H1 (cell line): ENCODE measurements at places on chromosomes 3 and 15.

DNA sequence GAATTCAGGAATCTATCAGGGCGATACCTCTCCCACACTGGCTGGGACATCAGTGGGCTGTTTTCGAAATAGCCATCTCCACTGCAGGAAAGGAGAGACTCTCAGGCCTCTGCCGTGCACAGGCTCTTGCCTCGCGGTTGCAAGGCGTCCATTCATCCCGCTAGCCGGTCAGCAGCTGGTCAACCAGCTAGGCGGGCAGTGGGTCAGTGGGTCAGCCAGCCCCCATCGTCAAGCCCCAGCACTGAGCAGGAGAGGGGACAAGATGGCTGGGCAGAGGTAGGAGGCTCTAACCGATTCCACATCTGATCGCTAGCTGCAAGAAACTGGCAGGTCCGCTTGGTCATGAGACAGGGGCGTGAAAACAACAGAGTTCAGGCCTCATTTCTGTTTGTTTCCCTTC is 45.1 kb downstream of the MUC4 start:
- DNase-seq: no peak

- no peak for DNase-seq
Measured at GRCh38 chr3:21294768-21295167, 456.2 kb downstream of the ZNF385D start.

DNA sequence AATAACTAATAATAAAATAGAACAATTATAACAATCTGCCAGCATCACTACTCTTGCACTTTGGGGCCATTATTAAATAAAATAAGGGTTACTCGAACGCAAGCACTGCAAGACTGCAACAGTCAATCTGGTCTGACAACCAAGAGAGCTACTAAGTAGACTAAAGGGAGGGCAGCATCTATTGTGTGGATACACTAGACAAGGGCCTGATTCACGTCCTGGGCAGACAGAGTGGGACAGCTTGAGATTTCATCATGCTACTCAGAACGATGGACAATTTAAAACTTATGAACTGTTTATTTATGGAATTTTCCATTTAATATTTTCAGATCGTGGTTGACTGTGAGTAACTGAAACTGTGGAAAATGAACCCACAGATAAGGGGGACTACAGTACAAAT is 39.5 kb downstream of the TNIK start:
- no peak for DNase-seq

DNA sequence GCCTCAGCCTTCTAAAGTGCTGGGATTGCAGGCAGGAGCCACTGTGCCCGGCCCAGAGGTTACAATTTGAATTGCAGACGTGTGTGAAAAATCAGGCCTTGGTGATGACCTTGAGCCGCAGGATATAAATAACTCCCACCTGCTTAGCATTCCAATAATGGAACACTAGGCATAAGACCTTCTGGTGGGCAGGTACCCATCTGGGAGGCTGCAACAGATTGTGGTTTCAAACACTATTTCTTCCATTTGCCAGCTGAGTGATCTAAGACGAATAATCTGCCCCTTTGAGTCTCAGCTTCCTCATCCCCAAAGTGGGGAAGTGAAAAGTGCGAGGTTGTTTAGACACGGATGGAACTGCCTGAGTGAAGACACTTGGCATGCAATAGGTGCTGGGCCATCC is 47.7 kb upstream of the HERC1 start:
- no peak for DNase-seq

DNA sequence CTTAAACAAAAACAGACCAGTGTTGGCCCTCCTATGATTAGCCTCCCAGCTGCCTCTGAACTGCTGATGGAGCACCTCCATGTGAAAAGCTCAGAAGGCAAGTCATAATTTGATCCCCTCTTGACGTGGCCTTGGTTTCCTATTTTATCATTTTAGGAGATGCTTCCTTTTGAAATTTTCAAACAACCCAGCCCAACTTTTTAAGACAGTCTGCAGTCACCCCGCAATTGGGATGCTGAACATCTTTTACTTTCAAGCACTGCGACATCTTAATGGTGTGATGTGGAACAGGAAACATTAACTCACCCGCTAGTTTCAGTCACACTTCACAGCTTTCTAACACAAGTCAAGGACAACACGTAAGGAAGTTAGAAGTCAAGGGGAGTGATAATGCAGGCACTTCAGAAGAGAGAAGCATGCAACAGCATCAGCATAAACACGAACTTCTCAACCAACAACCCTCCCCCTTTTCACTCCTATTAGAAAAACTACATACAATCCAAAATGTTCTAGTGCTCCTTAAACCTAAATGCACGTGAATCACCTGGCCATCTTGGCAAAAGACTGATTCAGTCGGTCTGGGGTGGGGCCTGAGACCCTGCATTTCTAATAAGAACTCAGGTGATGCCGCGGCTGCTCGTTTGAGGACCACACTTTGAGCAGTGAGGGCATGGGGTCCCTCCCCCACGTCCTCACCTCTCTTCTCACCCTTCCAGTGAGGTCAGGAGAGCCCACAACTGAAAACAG is 161.5 kb downstream of the FOXP1 start:
- no peak for DNase-seq
